ENCODE measurements at places on chromosomes 3 and 15. TPM values are rescaled to one million over a fixed set of nuclear protein-coding genes. Genes with fewer than 3 reads are reported as not detected.

MUSTN1 gene
- polyA plus RNA-seq, result not detected

SLC35G2 gene
- 0.35 TPM for polyA plus RNA-seq

RYR3 gene
- 0.08 TPM for polyA plus RNA-seq

IGSF11 gene
- 0.58 TPM for polyA plus RNA-seq

CFAP100 gene
- not detected for polyA plus RNA-seq

PDE12 gene
- 15.5 TPM for polyA plus RNA-seq

SPTBN5 gene
- polyA plus RNA-seq, result not detected

SLC12A1 gene
- not detected for polyA plus RNA-seq

GPR156 gene
- not detected for polyA plus RNA-seq

SPESP1 gene
- polyA plus RNA-seq, result 0.63 TPM

UROC1 gene
- polyA plus RNA-seq, result not detected

CHRFAM7A gene
- not detected for polyA plus RNA-seq

TJP1 gene
- not detected for polyA plus RNA-seq

SEMA6D gene
- polyA plus RNA-seq, result not detected

PARP9 gene
- polyA plus RNA-seq, result 32.5 TPM

CPN2 gene
- polyA plus RNA-seq, result not detected

CA12 gene
- 0.08 TPM for polyA plus RNA-seq

HRG gene
- not detected for polyA plus RNA-seq

SLC9C1 gene
- polyA plus RNA-seq, result not detected

CAMKV gene
- polyA plus RNA-seq, result not detected

RAB6B gene
- polyA plus RNA-seq, result 1.7 TPM

STRIT1 gene
- not detected for polyA plus RNA-seq

ANKRD34C gene
- polyA plus RNA-seq, result not detected

LRTM1 gene
- polyA plus RNA-seq, result not detected

ARNT2 gene
- not detected for polyA plus RNA-seq

PYGO1 gene
- not detected for polyA plus RNA-seq

SLC49A4 gene
- 1.6 TPM for polyA plus RNA-seq

NR1I2 gene
- 1.0 TPM for polyA plus RNA-seq

FGF7 gene
- polyA plus RNA-seq, result not detected

STXBP5L gene
- not detected for polyA plus RNA-seq

HTR3E gene
- polyA plus RNA-seq, result not detected

CSTA gene
- polyA plus RNA-seq, result not detected

ZIC4 gene
- polyA plus RNA-seq, result not detected

CD200R1 gene
- polyA plus RNA-seq, result 14.3 TPM

RFT1 gene
- 31.3 TPM for polyA plus RNA-seq

LYSMD2 gene
- 70.5 TPM for polyA plus RNA-seq

TMEM87A gene
- polyA plus RNA-seq, result 66.3 TPM

TMEM212 gene
- not detected for polyA plus RNA-seq

GPR149 gene
- not detected for polyA plus RNA-seq

SCG5 gene
- not detected for polyA plus RNA-seq

ACTC1 gene
- not detected for polyA plus RNA-seq

ITIH1 gene
- polyA plus RNA-seq, result not detected

Data from CD8-positive, alpha-beta memory T cell (primary cell).